ENCODE measurements at places on chromosomes 12 and 14. TPM values are rescaled to one million over a fixed set of nuclear protein-coding genes. Genes with fewer than 3 reads are reported as not detected.

DNA sequence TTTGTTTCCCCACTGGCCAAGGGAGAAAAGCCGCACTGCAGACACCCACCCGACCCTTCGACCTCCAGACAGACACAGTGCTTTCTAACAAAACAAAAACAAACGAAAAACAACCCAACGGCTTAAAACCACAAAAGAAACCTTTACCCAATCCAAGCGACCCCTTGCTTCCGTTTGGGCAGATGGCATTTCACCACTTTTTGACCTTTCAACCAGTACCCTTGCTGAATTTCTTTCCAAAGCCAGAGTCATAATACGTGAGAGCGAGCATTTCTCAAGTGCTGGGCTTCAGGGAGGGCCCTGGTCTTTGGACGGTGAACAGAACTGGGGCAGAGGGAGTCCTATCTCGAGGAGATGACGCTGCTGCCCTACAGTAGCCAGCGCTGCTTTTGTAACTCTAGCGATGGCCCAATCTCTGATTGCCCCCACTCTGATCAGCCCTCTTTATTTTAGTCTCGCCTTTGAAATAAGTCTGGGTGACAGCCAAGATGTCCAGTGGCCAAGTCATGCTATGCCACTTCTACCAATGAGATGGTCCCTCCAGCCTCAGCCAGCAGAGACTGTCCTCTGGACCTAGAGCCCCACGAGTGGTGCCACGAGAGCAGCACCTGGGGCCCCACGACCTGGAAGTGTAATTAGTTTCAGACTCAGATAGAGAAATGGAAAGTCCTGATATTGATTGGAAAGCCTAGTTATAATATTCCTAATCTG is 21.9 kb upstream of the ADIPOR2 start:
- peaks cover 12% of the 10 kb centered on the region for H3K27me3 ChIP-seq
- no peaks in the 10 kb centered on the region for H3K36me3 ChIP-seq
- H3K4me1 ChIP-seq = peaks cover 8% of the 10 kb centered on the region
- H3K4me3 ChIP-seq = no peak overlapping the region
- DNase-seq = no peak

GRCh38 chr14:99314623-99315022 is 42.6 kb upstream of the BCL11B start:
- H3K36me3 ChIP-seq = peaks cover 12% of the 10 kb centered on the region
- DNase-seq = no peak
- no peak overlapping the region for H3K27ac ChIP-seq
- H3K27me3 ChIP-seq = no peaks in the 10 kb centered on the region
- no peak overlapping the region for H3K4me3 ChIP-seq

DNA sequence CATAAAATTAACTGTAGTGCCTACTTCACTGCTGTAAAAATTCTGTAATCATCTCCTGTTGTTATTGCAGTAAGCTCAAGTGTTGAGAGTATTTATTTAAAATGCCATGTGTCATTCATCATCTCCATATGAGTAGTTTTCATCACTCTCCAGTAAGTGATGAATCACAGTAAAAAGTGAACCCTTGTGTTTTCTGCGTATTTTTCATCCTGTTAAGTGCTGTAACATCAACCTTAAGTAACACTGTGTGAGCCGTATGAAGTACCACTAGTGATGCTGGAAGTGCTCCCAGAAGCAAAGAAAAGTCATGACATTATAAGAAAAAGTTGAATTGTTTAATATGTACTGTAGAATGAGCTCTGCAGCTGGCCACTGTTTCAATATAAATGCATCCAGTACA is 55.4 kb downstream of the SLCO1B3 start:
- H3K4me1 ChIP-seq = no peaks in the 10 kb centered on the region
- no peak overlapping the region for H3K27ac ChIP-seq
- no peaks in the 10 kb centered on the region for H3K36me3 ChIP-seq
- H3K4me3 ChIP-seq = no peak overlapping the region

PRIMA1 gene
- total RNA-seq = 4.9 TPM

GRCh38 chr12:57745485-57745881 is 644 bp downstream of the TSPAN31 start:
- DNase-seq = no peak
- peak overlapping the region; percentile 98 for H3K27ac ChIP-seq
- H3K4me3 ChIP-seq = peak overlapping the region; percentile 93

GRCh38 chr14:54177641-54178621 is 218.9 kb upstream of the CDKN3 start:
- H3K27ac ChIP-seq = no peak overlapping the region
- no peak overlapping the region for H3K4me3 ChIP-seq
- no peaks in the 10 kb centered on the region for H3K36me3 ChIP-seq
- H3K4me1 ChIP-seq = no peaks in the 10 kb centered on the region

SERPINA3 gene
- total RNA-seq = 3.5 TPM

GRCh38 chr12:130104571-130105106 is 57.6 kb upstream of the FZD10 start:
- H3K4me3 ChIP-seq = no peak overlapping the region
- H3K4me1 ChIP-seq = peaks cover 15% of the 10 kb centered on the region
- H3K36me3 ChIP-seq = peaks cover 49% of the 10 kb centered on the region
- peaks cover 31% of the 10 kb centered on the region for H3K27me3 ChIP-seq
- no peak overlapping the region for H3K27ac ChIP-seq

DNA sequence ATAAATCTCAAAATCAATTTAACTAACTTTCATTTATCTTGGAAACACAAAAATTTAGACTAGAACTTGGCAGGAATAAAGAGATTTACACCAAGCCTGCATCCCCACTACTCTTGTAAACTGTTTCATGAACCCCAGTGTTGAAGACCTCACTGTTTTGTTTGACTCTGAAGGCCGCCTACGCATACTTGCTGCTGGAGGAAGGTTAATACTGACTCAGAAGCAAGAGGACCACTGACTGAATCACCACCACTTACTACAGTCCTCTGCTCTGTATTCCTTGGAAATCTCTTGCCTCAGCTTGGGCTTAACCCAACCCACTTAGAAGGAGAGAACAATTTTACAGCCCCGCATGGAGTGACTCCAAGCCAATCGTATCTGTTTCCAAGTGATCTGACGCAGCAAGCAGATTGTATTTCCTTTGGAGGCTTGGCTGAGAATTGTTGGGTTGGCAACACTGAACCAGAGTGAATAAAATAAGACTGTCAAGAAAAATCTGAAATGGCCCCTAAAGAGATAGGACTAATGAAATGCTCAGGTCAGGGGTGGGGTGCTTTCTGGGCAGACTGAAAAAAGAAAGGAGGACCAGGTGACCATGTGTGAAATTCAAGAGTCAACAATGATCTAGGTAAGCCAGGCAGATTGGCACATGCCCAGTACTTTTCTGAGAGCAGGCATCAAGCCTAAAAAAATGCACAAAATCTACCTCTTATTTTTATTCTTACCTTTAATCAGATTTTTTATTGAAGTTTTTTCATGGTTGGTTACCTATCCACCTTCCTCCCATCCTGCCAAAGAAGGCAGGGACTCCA is 248.6 kb downstream of the ZFP36L1 start:
- no peak for DNase-seq
- peaks cover 3% of the 10 kb centered on the region for H3K27me3 ChIP-seq
- H3K4me3 ChIP-seq = no peak overlapping the region
- H3K36me3 ChIP-seq = no peaks in the 10 kb centered on the region

- H3K36me3 ChIP-seq = no peaks in the 10 kb centered on the region
- H3K4me1 ChIP-seq = peaks cover 20% of the 10 kb centered on the region
- H3K27me3 ChIP-seq = no peaks in the 10 kb centered on the region
Measured at GRCh38 chr14:72828604-72829003, 65.3 kb downstream of the DPF3 start.

GRCh38 chr12:18965203-18965602 is 164.3 kb upstream of the PLEKHA5 start:
- DNase-seq = no peak
- H3K27me3 ChIP-seq = peaks cover 8% of the 10 kb centered on the region
- no peak overlapping the region for H3K4me3 ChIP-seq
- peaks cover 31% of the 10 kb centered on the region for H3K4me1 ChIP-seq
- H3K36me3 ChIP-seq = no peaks in the 10 kb centered on the region

- H3K4me1 ChIP-seq = peaks cover 9% of the 10 kb centered on the region
- no peaks in the 10 kb centered on the region for H3K36me3 ChIP-seq
- no peak overlapping the region for H3K27ac ChIP-seq
Measured at GRCh38 chr14:54597795-54598443, 31.0 kb downstream of the SAMD4A start.

DNA sequence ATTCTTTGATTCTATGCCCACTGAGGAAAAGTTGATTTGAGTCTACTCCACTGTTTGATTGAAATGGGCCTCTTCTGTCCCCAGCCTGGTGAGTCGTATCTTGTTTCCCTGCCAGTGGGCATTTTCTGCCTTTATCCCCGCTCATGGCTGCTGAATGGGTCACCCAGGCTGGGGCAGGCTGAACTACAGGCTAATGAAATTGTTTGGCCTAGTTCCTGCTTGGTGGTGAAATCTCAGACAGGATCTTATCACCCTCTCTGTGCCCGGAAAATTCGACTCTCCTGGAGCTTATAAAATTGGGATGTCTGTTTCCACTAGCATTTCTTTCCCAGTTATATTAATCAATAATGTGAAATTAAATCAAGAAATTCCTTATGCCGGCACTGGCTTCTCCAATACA is 65.0 kb downstream of the CHST11 start:
- no peak overlapping the region for H3K4me3 ChIP-seq
- peaks cover 72% of the 10 kb centered on the region for H3K4me1 ChIP-seq
- no peaks in the 10 kb centered on the region for H3K36me3 ChIP-seq
- no peak for DNase-seq
